LNCaP clone FGC (cell line): ENCODE measurements at places on chromosomes 4 and X.

- no peak for DNase-seq
Measured at GRCh38 chrX:85859426-85859825, 187.9 kb downstream of the CHM start.

GRCh38 chr4:48687313-48688051 is 92.6 kb downstream of the FRYL start:
- no peak for DNase-seq

- no peak for DNase-seq
Measured at GRCh38 chr4:185101354-185101890, 41.6 kb upstream of the SLC25A4 start.

- no peak for DNase-seq
Measured at GRCh38 chrX:71941145-71941544, 30.5 kb downstream of the NHSL2 start.
